AG09319 (cell line): ENCODE measurements at places on chromosomes 1 and 21.

GRCh38 chr1:159132271-159132881, 39.0 kb upstream of the CADM3 start:
- DNase-seq = peak; percentile 14

GRCh38 chr1:98121646-98122045, 200.8 kb upstream of the DPYD start:
- DNase-seq = no peak

DNA sequence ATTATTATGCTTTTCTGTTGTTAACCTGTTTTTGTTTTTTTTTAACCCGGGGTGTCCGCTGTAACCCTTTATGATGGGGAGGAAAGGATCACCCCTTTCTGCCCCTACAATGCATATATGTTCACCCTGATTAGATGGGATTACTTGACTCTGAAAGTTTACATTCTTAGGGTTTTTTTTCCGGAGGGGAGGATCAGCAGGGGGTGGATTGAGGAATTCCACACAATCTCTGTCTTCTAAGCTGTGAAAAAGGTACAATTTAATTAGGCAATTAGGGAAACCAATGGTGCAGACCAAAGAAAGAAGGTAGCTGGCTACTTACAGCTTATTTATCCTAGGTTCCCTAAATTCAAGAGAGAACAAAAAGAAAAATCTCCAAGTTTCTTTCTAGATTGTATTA, 58.3 kb downstream of the EDEM3 start:
- no peak for DNase-seq

DNA sequence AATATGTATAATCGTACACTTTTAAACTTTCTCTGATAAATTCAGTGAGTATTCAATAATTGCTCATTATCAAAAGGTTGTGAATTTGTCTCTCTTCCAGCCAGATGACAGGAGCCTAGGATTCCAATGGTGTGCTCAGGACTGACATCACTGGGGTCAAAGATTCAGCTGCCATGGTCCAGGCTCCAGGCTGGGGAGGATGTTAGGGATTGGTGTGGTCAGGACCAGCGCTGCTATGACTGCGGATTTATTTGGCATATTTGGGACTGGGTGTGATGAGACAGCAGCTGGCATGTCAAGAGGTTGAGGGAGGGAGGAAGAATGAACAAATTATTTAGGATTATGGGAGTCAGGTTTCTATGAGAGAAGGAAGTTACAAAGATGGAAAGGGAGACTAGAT, 48.2 kb upstream of the ABCA4 start:
- no peak for DNase-seq
